ENCODE measurements at places on chromosomes 13 and 19.

DNA sequence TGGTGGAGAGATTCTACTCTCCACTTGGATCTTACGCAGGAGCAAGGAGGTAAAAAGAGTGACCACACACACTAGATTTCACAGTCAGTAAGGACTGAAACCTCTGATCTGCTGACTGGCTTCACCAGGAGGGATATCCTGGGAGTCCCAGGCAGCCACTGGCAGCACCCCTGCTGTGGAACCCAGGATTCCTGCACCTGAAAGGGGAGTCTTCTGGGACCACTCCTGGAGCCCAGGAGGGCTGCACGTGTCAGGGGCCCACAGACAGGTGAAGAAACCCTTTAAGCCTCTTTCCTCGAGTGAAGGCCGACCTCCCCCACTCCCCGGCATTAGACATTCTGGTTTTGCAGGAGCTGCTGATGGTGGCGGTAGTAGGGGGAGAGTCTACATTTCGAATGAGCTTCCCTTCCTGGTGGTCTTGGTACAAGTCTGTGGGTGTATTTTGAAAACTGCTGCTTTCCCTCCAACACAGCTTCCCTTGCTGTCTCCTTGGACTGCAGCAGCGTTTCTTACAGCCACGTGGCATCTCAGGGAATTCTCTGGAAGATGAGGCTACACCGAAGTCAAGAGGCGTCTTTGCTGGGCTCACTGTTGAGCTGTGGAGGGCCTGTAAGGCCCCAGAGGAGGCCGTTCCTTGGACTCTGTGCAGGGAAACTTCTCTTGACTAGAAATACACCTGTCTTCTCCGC, 62.6 kb downstream of the ALOX5AP start:
- DNase-seq, result no peak

DNA sequence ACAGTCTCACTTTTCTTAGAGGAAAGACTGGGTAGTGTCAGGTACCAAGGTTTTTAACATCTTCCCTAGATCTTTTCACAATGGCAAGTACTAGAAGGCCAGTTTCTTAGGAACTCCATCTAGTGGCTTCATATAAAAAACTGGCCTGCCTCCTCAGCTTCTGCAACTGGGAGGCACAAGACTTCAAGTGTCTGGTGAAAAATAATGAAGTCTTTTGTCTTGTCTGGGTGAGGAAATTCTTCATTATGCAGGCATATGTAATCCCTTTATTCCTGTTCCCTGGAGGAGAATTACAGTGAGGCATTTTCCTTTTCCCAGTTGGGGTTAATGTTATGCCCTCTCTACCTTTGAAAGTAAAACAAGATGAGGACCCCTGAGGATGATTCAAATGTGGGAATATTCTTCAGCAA, 300.5 kb downstream of the NALCN start:
- no peak for DNase-seq

DNA sequence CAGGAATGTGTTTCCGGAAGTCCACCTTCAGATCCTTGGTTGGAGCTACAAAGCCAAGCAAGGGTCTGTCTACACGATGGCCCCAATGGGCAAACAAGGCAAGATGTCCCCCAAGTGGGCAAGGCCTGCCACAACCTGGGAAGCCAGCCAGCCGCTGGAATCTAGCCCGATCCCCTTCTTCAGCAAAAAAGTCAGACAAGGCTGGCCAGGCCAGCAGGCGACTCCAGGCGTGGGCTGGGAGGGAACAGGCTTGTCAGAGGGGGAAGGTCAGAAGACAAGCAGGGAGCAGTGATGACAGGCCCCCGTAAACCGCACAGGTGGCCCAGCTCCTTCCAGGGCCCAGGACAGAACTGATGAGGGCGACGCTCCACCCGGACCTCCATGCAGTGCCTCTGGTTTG, 69.7 kb upstream of the WASF3 start:
- DNase-seq, result no peak

GRCh38 chr13:77019756-77020155, 7.2 kb downstream of the FBXL3 start:
- DNase-seq, result no peak

DNA sequence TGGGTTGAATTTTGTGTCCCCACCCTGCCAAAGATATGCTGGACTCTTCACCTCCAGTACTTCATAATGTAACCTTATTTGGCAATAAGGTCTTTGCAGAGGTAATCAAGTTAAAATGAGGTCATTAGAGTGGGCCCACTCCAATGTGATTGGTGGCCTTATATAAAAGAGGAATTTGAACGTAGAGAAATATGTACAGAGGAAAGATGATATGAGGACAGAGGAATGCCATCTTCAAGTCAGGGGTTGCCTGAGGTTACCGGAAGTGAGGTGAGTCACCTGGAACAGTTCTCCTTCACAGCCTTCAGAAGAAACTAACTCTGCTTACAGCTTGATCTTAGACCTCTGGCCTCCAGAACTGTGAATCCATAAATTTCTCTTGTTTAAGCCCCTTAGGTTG, 69.9 kb downstream of the GPC5 start:
- no peak for DNase-seq

GRCh38 chr19:57850553-57851017, 926 bp downstream of the ZNF587 start:
- DNase-seq, result no peak

GRCh38 chr19:47408156-47408938, 11.0 kb downstream of the MEIS3 start:
- DNase-seq, result no peak

DNA sequence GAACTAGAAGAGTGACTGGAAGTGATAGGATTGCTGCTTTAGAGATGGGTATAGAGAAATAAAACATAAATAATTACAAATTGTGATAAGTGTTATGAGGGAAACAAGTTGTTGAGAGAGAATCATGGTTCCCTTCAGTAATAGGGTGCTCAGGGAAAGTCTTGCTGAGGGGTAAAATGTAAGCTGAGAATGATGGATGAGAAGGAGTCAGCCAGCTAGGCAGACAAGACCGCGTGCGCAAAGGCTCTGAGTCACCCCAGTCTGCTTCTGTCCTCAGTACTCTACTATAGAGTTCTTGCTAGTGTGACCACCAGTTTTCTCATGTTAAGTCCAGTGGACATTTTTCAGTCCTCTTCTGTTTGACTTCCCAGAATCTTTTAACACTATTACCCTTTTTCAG, 39.5 kb downstream of the PCCA start:
- DNase-seq, result peak; percentile 9

- DNase-seq, result no peak
Measured at GRCh38 chr13:48923376-48923775, 52.3 kb upstream of the FNDC3A start.

DNA sequence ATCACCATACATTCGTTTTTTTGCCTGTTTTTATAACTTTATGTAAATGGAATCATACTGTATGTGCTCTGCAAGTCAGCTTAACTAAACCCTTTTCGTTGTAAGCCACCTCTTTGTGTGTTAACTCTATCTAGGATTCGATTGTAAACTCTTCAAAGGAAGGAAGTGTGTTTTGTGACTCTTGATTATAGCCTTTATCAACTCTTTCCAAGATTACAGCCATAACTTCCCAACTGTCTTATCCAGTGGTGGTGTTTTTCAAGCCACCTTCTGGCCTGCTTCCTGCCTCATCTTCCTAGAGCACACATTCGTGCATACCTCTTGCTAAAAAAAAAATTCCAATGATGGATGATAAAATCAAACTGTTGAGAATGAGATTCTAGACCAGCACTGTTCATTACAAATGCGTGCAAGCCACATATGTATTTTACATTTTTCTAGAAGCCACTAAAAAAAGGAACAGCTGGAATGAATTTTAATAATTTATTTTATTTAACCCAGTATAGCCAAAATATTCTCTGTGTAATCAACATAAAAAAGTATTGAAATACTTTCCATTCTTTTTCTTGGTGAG, 12.0 kb upstream of the FBXL3 start:
- DNase-seq, result no peak

GRCh38 chr13:21625366-21625765, 21.4 kb upstream of the MICU2 start:
- DNase-seq, result no peak

GRCh38 chr13:22107549-22107948, 436.7 kb downstream of the FGF9 start:
- DNase-seq, result no peak

DNA sequence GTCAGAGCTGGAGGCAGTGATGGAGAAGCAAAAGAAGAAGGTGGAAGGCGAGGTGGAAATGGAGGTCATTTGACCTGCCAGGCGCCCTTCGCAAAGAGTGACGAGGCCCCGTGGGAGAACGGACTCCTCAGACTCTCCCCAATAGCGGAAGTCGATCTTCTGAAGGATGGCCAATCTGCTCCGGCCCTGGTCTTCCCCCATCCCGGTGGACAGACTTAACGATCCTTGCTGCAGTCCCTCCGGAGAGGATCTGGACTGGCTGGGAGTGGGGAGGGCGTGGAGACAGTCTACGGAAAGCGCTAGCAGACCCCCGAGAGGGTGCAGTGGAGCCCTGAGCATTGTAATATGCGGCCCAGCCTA, 11.9 kb downstream of the EPS8L1 start:
- no peak for DNase-seq

DNA sequence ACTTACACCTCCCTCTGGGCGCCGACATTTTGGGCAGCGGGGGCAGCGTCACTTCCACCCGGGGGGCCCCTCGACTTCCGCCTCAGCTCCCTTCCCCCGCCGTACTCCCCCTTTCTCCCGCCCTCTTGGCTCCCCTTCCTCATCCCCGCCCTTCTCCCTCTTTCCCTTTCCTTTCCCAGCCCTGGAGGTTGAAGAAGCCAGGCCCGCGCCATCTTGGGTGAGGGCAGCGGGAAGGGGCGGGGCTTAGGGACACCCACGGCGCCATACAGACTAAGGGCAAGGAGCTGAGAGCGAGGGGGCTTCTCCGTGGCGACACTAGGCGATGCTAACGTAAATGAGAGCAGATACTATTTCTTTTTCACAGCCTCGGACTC, at the start of gene FIZ1:
TSS of gene FIZ1 (minus strand) at position 50 of the 374 bp plus-strand sequence. CDS start 1,652 bp downstream, outside the sequence.
- DNase-seq, result peak; percentile 97

GRCh38 chr19:51294211-51294976, 17.1 kb upstream of the IGLON5 start:
- DNase-seq, result no peak

- DNase-seq, result no peak
Measured at GRCh38 chr19:35023428-35023827, 6.8 kb upstream of the SCN1B start.

GRCh38 chr13:110361365-110361911, 54.4 kb downstream of the COL4A2 start:
- DNase-seq, result no peak

DNA sequence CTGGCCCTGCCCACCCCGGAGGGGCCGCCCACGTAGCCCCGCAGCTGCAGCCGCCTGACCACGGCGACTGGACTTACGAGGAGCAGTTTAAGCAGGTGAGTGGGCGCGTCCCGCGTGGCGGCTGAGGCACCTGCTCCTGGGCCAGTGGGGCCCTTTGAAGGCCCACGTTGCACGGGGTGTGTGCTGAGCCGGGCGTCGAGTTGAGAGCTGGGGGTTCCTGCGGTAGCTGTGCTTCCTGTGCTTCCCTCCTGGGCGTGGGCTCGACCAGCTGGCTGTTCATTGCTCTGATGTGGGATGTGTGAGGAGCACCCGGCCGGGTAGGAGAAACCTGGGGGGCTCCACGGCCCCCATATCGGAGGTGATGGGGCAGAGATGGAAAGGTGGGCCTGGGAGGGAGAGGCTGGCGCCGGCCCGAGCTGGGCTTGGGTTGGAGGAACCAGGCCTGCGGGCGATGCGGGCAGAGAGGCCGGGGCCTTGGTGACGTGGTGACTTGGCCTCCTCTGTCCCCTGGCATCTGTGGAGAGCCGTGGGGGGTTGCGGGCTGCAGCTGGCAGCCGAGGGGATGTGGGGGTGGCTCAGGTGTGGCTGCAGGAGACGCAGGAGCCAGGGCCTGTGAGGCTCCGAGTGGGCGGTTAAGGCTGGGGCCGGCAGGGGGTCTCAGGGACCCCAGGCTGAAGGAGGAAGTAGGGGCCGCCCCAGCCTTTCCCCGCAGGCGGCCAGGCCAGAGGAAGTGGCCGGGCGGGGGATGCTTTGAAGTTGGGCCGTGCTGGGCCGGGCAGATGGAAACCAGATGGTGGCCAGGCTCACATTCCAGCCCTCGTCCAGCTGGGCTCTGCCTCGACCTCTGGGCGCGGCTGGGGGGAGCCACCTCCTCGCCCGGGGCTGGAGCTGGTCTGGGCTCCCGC, 7.1 kb downstream of the ARID3A start:
- DNase-seq, result no peak

- DNase-seq, result no peak
Measured at GRCh38 chr13:37139356-37139755, 33.9 kb upstream of the CSNK1A1L start.

- no peak for DNase-seq
Measured at GRCh38 chr19:5738423-5738822, 18.0 kb downstream of the CATSPERD start.

GRCh38 chr19:38728752-38729541, 15.3 kb downstream of the CAPN12 start:
- no peak for DNase-seq

GRCh38 chr19:13211426-13212308, 61.5 kb downstream of the IER2 start:
- DNase-seq, result no peak

GRCh38 chr13:35470671-35471661, 5.5 kb downstream of the MAB21L1 start:
- no peak for DNase-seq

DNA sequence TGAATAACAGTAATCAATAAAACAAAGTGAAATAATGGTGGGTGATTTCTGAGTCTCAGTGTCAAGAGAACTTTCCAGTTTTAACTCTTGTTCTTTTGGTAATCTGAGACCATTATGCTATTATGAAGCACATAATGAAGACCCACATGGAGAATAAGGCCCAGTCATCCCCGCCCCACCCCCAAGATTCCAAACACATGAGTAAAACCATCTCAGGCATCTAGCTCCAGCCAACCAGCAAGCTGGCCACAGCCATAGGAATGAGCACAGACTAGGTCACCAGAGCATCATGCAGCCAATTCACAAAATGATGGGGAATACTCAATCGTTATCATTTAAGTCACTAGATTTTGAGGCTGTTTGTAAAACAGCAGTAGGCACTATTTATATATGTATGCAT, 1769.0 kb upstream of the PCDH20 start:
- DNase-seq, result no peak

GRCh38 chr19:31152906-31153305, 196.3 kb downstream of the TSHZ3 start:
- DNase-seq, result no peak

All from activated CD4-positive, alpha-beta T cell treated with anti-CD3 and anti-CD28 coated beads for 4 hours (primary cell).